ENCODE measurements at places on chromosomes 2 and 18. TPM values are rescaled to one million over a fixed set of nuclear protein-coding genes. Genes with fewer than 3 reads are reported as not detected.

DNA sequence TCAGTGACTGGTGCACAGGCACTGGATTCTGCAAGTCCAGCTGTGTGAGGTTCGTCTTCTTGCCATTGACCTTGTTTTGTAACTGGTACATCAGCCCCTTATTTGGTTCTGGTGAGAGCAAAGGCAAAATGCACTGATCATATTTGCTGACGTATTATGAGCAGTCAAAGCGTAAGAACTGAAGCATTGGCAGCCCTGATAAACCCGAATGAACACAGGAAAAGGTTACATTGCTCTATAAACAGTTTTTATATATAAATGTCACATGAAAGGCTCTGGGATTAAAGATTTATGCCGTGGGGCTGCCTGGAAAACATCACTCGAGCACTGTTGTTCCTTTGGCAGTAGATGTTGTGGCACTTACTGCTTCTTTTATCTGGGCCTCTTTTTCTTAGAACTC is 167.9 kb downstream of the IRS1 start:
- no peak for DNase-seq

GRCh38 chr2:168961450-168962229 is 60.5 kb downstream of the G6PC2 start:
- peak; percentile 86 for DNase-seq

GRCh38 chr2:70360661-70361270 is 58.9 kb upstream of the FAM136A start:
- no peak for DNase-seq

DNA sequence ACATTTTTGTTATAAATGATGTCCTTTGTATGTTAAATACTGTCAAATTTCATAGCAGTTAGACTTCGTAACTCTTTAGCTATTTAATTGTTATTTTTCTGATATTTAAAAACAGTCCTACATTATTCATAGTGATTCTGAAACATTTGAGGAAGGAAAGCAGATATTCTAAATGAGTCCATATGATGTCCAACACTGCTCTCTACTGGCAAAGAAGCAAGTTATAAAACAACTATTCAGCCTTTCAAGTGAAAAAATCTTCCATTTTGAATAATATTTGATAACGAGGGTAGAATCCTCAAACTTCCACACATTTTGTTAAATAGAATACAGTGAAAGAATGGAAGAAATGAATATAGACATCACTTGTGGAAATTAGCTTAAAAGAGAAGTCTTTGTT is 220.8 kb downstream of the GULP1 start:
- peak; percentile 54 for DNase-seq

- no peak for DNase-seq
These were observed 143.1 kb downstream of the FHOD3 start for GRCh38 chr18:36440614-36441013.

GRCh38 chr2:71713581-71714580 is 260.5 kb downstream of the DYSF start:
- no peak for DNase-seq

- DNase-seq, result no peak
These were observed 137.8 kb downstream of the CCDC102B start for GRCh38 chr18:68935686-68936085.

- no peak for DNase-seq
These were observed 25.4 kb downstream of the CENPA start for GRCh38 chr2:26811261-26811660.

- DNase-seq, result no peak
These were observed 267.6 kb downstream of the CD226 start for GRCh38 chr18:69680123-69680522.

GRCh38 chr2:85435981-85436835 is 17.7 kb downstream of the SH2D6 start:
- DNase-seq, result no peak

DNA sequence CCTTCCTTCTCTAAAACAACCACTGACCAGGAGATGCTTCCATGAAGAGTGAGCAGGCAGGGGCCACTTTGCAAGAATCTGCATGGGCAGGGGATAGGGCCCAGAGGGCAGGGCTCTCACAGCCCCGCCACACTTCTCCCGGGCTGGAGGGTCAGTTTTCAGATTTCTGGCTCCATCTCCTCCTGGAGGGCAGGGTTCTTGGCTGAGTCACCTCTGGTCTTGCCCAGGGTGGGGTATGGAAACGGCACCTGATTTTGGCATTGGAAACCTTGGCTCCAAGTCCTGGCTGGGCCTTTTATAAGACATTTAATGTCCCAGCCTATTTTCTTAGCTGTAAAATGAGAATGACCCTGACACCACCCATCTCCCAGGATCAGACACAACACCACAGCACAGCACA is 27.6 kb upstream of the ASPRV1 start:
- DNase-seq, result peak; percentile 53

Gene ANKRD53
- not detected for total RNA-seq

Gene VWA3B
- not detected for total RNA-seq

All from MCF 10A (cell line).